Stimulated activated CD8-positive, alpha-beta memory T cell treated with anti-CD3 and anti-CD28 coated beads, Interleukin-12 subunit alpha, Interleukin-12 subunit beta, amount 100 ng/mL, for 4 hours (primary cell): ENCODE measurements at places on chromosomes 12 and 14.

DNA sequence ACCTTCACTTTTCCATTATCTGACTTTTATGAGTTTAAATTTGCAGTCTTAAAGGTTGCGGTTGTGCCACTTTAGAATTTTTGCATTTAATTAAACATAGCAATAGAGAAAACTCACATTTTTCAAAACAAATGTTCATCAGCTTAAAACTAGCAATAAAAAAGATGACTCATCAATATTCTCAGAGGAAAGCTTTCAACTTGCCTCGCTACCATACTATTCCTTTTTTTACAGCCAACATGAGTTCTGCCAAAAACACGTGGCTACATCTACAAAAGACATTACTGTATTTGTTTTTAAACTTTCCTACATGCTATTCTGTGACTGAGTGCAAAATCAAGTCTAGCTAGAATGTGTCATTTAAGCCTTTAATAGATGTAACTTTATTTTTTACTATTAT, 497.1 kb downstream of the RPS29 start:
- DNase-seq = no peak

DNA sequence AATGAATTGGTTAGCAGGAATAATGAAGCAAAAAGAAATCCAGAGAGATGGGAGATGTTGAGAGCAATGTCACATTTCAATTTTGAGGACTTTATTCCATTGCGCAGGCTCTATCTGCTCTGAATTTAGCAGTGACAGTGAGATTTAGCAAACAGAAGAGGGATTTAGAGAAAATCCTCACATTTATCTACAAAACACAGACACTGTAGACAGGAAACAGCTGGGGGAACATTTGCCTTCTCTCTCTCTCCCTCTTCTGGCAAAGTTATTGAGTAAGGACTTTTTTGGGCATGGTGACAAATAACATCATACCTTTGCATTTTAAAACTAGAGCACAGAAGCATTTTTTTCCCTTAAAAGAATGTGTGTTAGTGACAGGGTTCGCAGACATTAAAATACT, at the start of gene IGF1:
IGF1 (minus strand) TSS at position 158 of the 400 bp plus-strand sequence. CDS start 182 bp downstream, outside the sequence.
- no peak for DNase-seq

- peak; percentile 65 for DNase-seq
Measured at GRCh38 chr14:65411656-65412031, 886 bp upstream of the FUT8 start.

GRCh38 chr12:93667672-93668071, 9.5 kb upstream of the CRADD start:
- no peak for DNase-seq

GRCh38 chr12:3727877-3728632, 24.9 kb downstream of the CRACR2A start:
- no peak for DNase-seq

- peak; percentile 58 for DNase-seq
Measured at GRCh38 chr14:100640471-100641273, 53.5 kb upstream of the BEGAIN start.

DNA sequence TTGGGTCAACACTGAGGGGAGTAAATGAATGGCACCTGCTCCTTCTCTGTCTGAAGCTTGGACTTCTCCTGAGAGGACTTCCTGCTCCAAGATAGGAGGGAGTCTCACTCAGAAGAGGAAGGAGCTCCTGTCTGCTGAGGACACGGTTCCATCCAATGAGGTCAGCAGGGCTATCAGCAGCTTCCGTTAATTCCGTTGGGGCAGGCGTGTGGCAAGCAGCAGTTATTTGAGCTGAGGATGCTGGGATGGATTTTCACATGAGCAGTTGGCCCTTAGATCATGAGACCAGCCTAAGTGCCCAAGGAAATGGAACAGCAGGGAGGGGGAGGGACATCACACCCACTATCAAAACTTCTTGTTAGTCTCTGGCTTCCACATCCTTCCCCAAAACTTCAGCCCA, 159.0 kb upstream of the PZP start:
- DNase-seq = no peak

DNA sequence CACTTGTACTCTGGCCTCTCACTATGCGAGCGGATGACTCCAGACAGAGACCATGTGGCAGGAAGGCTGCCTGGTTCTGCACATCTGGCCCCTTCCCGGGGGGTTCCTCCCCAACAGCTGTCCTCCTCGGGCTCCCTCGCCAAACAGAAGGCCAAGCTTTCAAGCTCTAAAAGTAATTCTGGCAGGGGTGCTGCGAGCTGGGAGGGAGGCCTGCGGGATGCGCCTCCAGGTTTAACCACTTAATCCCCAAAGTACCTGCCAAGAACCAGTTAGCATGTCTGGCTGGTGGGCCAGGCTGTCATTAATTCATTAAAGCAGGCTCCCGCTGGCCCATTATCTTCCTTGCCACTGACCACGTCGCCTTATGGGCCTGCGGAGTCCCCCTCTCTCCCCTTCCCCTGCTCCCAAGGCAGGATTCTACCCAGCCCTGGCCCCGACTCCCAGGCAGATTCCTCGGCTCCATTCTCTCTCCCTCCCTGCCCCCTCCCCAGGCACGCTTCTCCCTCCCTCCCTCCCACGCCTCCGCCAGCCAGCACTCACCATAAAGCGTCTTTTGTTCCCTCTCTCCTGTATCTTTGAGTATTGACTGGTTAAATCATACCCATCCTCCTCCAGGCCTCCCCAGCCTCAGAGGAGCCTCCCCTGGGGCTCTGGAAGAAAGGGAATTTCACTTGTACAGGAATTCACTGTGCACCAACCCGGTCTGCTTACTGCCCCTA, 4.9 kb downstream of the HRK start:
- DNase-seq = no peak

- no peak for DNase-seq
Measured at GRCh38 chr14:77271113-77271710, at the start of gene NGB. TSS of gene NGB (minus strand) at chr14:77271206. CDS start at chr14:77270937, 269 bp downstream.

DNA sequence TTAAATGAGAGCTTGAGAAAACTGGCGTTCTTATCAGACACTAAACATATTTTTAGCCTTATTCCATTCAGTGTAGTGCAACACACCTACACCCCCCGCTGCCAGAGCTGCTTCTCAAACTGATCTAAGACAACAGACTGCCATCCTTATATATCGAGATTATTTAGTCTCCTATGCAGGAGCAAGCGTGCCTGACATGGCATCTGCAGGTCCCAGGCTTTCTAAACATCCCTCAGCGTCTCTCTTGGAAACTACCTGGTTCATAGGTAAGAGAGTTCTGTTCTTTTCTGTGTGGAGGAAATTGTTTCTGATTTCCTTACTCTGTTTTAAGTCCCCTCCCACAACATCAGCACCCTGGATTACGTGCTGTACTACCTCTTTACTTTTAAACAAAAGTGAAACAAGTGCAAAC, 117.1 kb upstream of the PTPRB start:
- DNase-seq = no peak
